ENCODE measurements at places on chromosomes 2 and 18.
A peak's percentile ranks its signal among the peaks of the same experiment; 100 is the strongest.

GRCh38 chr18:13267431-13267873 lies 48.9 kb downstream of the LDLRAD4 start:
- no peaks in the 10 kb centered on the region for H3K27me3 ChIP-seq
- DNase-seq = peak; percentile 54
- H3K4me3 ChIP-seq = no peak overlapping the region
- peak overlapping the region; percentile 68 for H3K27ac ChIP-seq

- no peak overlapping the region for H3K27ac ChIP-seq
- no peaks in the 10 kb centered on the region for H3K36me3 ChIP-seq
- no peak for DNase-seq
- no peak overlapping the region for H3K4me3 ChIP-seq
- H3K27me3 ChIP-seq = no peaks in the 10 kb centered on the region
Measured at GRCh38 chr2:36395866-36396265, 40.3 kb downstream of the CRIM1 start.

- no peaks in the 10 kb centered on the region for H3K27me3 ChIP-seq
- no peaks in the 10 kb centered on the region for H3K4me1 ChIP-seq
- H3K4me3 ChIP-seq = no peak overlapping the region
Measured at GRCh38 chr2:71659868-71660518, 206.6 kb downstream of the DYSF start.

DNA sequence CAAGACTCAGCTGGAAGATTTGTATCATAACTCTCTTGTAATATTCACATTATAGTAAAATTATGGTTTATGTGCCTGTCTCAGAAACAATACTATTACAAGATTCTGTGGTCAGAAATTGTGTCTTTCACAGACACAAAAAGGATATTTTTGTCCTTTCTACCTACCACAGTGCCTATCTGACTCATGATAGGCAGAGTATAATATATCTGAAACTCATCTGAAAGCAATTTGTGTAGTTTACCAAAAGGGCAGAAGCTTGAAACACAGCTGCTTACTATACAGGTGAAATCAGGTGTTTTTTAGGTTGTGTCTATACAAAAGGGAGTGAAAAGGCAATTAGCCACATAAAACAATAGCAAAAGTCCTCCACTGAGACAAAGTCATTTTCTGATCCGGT lies 10.9 kb downstream of the TMEM200C start:
- H3K4me3 ChIP-seq = no peak overlapping the region
- no peak overlapping the region for H3K27ac ChIP-seq
- no peaks in the 10 kb centered on the region for H3K36me3 ChIP-seq
- no peak for DNase-seq
- H3K4me1 ChIP-seq = no peaks in the 10 kb centered on the region
- H3K27me3 ChIP-seq = no peaks in the 10 kb centered on the region

GRCh38 chr2:444937-445884 lies 157.3 kb upstream of the ALKAL2 start:
- H3K36me3 ChIP-seq = no peaks in the 10 kb centered on the region
- peaks cover 11% of the 10 kb centered on the region for H3K4me1 ChIP-seq
- peaks cover 4% of the 10 kb centered on the region for H3K27me3 ChIP-seq

DNA sequence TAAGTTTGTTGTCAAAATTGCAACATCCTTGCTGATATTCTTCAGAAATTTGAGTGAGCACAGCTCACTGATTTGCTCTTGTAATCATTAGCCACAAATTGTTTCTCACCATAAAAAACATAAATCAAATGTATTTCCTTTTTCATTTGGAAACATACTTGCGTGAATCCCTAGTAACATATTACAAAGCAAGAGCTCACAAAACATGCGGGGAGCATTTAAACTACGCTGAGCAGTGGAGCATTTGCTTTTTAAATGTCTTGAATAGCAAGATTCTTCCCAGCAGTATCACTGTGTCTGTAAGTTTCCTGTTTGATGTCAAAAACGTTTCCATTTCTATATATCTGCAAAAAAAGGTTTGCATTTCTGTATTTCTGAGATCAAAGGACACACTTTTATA lies 788.3 kb upstream of the SALL3 start:
- DNase-seq = no peak
- H3K4me3 ChIP-seq = no peak overlapping the region
- H3K27me3 ChIP-seq = no peaks in the 10 kb centered on the region
- no peaks in the 10 kb centered on the region for H3K4me1 ChIP-seq
- no peaks in the 10 kb centered on the region for H3K36me3 ChIP-seq
- no peak overlapping the region for H3K27ac ChIP-seq
